Bronchial epithelial cell (primary cell): ENCODE measurements at places on chromosomes 16 and 17. TPM values are rescaled to one million over a fixed set of nuclear protein-coding genes. Genes with fewer than 3 reads are reported as not detected.

NPIPA5 gene
- total RNA-seq, result 0.38 and 0.79 TPM in 2 replicates

- DNase-seq, result peak; percentile 61
These were observed 814 bp upstream of the RUNDC3A start for GRCh38 chr17:44307387-44308186.

OTOP2 gene
- total RNA-seq, result under 0.01 TPM in 1 of 2 replicates, not detected in the other

GRCh38 chr17:74355065-74355464 is 6.6 kb downstream of the BTBD17 start:
- no peak for DNase-seq

ATP6V0C gene
- 7.9 and 13.2 TPM in 2 replicates for total RNA-seq

CTF1 gene
- total RNA-seq, result 0.26 and 0.38 TPM in 2 replicates

- DNase-seq, result peak; percentile 4
These were observed at the start of gene SLC13A5 for GRCh38 chr17:6713130-6713917. Gene SLC13A5 (minus strand): TSS chr17:6713369. CDS start chr17:6713333, 36 bp downstream.

NPIPB13 gene
- total RNA-seq, result 0.64 and 1.1 TPM in 2 replicates

- no peak for DNase-seq
These were observed 316.9 kb downstream of the HAPSTR1 start for GRCh38 chr16:9408297-9408878.
